CD4-positive, CD25-positive, alpha-beta regulatory T cell (primary cell): ENCODE measurements at places on chromosomes 3 and 15. TPM values are rescaled to one million over a fixed set of nuclear protein-coding genes. Genes with fewer than 3 reads are reported as not detected.

Gene SLC22A14
- polyA plus RNA-seq, result not detected

Gene SLC25A20
- polyA plus RNA-seq, result 28.6 TPM

- DNase-seq, result peak; percentile 46
Observed at GRCh38 chr15:81001152-81002008, 657 bp downstream of the TLNRD1 start.

- DNase-seq, result peak; percentile 19
Observed at GRCh38 chr3:100709842-100710260, 557 bp downstream of the TFG start.

Gene SLC2A2
- not detected for polyA plus RNA-seq

DNA sequence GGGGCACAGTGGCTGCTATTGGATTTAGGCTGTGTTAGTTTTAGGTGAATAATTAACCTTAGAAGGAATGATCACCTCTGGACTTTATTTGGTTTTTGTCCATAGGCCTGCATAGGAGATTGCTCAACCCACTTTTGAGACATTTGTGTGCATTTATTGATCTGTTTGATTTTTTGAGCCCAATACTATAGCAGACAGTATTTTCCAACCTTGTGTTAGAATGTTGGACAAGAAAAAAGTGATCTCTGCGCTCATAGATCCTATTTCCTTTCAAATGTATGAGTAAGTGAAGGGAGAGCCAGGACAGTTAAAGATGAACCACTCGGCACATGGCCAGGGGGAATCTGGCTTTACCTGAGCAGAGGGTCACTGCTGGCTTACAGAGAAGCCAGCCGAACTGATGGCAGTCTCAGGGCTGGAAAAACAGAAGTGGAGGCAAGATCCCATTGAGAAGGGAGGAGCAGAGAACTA is 8.8 kb upstream of the TOPBP1 start:
- DNase-seq, result no peak

DNA sequence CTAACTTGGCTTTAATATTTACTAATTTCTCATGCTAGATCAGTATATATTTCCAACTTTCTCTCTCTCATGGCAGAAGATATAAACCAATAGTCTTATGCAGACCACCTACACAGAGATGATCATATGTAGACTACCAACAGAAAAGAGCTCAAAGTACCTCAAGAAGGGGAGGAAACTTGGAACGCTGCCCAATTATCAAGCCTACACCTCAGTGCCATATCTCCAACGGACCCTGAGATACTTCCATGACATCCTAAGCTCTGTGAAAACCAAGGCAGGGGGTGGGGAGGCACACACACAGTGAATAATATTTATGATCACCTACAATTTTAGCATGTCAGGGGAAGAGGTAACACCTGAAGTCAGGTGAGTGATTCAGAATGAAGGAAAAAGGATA is 100.6 kb downstream of the STAG1 start:
- DNase-seq, result no peak

- no peak for DNase-seq
Observed at GRCh38 chr3:19937459-19938294, 3.7 kb upstream of the EFHB start.

- no peak for DNase-seq
Observed at GRCh38 chr3:19254784-19255338, 106.6 kb downstream of the KCNH8 start.

GRCh38 chr15:33119865-33120264 is 74.6 kb downstream of the FMN1 start:
- no peak for DNase-seq

- no peak for DNase-seq
Observed at GRCh38 chr3:37375184-37376127, 201.1 kb upstream of the LRRFIP2 start.

DNA sequence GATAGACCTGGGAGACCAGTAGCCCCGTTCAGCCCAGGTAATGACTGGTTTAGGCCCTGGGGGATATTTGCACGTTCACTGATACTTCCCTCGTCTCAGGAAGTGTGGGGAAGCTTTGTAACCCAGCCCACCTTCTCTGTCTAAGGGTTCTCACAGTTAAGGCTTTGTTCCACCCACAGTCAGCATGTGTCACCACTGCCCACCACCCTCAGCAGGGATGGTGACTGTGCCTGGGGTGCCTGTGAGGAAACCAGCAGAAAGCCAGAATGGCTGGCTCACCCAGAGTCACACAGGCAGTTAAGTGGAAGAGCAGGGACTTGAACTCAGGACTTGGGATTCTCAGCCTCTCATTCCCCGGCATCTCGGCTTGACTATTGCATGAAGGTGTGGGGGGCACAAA is 5.2 kb downstream of the KBTBD13 start:
- no peak for DNase-seq

GRCh38 chr3:54533856-54534255 is 394.0 kb downstream of the LRTM1 start:
- DNase-seq, result no peak

Gene FMN1
- polyA plus RNA-seq, result 0.32 TPM

GRCh38 chr3:79824166-79824565 is 56.4 kb upstream of the ROBO1 start:
- no peak for DNase-seq

Gene GXYLT2
- not detected for polyA plus RNA-seq

DNA sequence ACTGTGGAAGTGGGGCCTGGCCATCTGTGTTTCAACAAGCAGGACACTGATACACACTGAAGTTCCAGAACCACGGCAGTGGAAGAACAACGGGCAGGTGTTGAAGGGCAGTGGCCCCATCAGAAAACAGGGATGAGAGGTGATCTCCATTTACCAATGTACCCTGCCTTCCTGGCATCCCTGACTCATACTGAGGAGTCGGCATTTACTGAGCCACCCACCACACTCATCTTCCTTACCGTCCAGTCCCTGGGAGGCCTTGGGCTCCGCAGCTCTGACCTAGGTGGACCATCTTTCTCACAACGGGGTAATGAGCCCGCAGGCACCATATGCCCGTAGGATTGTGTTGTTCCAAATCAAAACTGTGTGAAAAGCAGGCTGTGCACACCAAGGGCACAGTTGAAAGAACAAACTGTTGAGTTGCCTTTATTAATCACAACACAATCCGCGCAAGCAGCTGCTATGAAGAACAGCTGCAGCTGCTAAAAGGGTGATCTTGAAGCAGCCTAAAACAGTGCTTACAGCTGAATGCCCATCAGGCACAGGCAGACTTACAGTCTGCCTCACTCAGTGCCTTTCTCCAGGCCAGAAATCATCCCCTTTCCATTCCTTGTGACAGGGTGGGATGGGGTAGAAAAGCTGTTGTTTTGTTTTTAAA is 12.9 kb downstream of the MB21D2 start:
- DNase-seq, result no peak

DNA sequence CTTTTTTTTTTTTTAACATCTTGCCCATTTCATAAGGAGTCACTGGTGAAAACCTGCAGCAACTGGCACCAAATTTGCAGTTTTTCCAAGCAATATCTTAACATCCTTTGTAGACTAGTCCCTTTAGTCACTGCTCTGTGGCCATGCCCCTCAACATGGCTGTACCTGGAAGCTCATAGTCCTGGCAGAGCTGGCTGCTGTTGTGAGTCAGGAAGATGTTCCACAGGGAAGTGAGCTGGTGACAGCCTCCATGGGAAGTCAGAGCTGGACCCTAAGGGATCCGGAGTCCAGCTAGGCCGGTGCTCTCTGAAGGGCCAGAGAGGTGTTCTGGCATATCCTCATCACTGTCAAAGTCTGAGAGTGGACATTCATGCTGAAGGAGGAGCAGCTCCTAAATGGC is 99.3 kb upstream of the ZBED2 start:
- DNase-seq, result no peak

Gene FOXB1
- 0.46 TPM for polyA plus RNA-seq

DNA sequence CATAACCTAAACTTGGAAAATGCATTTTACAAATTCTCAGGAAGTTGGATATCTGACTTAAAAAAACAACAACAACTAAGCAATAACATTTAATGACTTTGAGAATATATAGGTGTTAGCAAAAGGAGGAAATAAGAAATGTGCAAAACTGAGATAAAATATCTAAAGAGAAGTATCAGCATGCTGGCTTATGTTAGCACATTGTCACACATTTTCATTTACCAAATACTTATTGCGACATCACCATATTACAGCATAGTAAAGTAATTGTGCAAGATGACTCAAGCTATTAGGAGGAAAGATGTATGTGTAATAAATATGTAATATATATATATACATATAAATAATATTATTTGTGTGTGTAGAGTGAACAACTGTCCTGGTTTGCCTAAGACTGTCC is 9.2 kb downstream of the PTX3 start:
- DNase-seq, result no peak

DNA sequence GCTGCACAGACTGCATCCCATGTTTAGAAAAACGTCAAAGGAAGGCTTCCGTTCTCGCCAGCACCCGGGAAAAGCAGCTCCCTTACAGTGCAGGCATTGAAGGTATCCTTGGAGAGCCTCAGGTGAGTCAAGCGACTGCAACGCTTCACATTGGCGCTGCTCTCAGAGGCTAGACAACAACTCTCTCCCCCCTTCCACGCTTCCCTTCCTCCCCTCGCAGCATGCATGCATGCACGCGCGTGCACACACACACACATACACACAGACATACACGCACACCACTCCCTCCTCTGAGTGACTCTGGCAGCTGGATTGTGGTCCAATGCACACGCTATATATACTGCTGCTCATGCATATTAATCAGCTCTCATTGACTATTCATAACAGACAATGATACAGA is 191.1 kb downstream of the PDZRN3 start:
- no peak for DNase-seq

Gene TICRR
- 0.20 TPM for polyA plus RNA-seq

- no peak for DNase-seq
Observed at GRCh38 chr3:134312072-134312872, 61.6 kb upstream of the RYK start.

DNA sequence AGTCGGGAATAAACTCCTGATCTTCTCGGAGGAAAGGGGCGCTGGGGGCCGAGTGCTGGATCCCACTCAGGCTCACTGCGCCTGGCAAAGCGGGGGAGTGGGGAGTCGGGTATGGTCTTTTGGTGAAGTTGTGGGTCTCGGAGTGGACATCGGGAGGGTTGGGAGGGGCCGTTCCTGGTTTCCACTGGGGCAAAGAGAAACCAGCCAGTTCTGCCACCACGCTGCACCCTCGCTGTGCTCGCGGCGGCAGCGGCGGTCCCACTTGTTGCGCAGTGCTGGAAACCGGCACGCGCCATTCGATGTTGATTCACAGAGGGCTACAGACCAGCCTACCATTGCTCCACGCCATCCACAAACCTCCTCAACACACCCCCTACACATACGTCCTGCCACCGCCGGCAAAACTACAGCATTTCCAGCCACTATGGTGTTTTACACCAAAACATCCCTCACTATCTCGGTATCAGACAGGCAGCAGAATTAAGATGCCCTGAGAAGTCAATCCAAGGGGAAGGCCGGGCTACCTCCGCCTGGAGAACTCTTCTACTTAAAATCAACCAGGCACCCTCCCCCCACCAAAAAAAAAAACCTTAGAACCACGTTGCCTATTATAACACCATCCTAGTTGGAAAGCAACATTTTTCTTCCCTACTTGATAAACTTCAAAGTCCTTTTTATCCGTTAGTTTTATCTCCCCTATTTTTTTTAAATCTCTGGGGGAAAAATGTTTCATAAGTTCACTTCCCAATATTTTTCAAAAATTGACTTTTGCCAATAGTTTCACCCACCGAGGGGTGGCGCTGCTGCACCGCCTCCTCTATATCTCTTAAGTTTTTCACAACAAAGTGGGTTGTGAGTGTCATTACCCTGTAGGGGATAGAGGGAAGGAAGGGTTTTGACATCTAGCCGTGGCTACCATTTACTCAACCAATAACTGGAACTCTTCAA is 3.6 kb downstream of the BCL6 start:
- peak; percentile 88 for DNase-seq

Gene CIDEC
- polyA plus RNA-seq, result not detected

GRCh38 chr15:33533197-33533596 is 222.4 kb downstream of the RYR3 start:
- no peak for DNase-seq

- DNase-seq, result no peak
Observed at GRCh38 chr15:81279621-81280485, 44.1 kb downstream of the STARD5 start.

- no peak for DNase-seq
Observed at GRCh38 chr3:65979162-65979561, 59.6 kb downstream of the MAGI1 start.

Gene MOBP
- polyA plus RNA-seq, result not detected

DNA sequence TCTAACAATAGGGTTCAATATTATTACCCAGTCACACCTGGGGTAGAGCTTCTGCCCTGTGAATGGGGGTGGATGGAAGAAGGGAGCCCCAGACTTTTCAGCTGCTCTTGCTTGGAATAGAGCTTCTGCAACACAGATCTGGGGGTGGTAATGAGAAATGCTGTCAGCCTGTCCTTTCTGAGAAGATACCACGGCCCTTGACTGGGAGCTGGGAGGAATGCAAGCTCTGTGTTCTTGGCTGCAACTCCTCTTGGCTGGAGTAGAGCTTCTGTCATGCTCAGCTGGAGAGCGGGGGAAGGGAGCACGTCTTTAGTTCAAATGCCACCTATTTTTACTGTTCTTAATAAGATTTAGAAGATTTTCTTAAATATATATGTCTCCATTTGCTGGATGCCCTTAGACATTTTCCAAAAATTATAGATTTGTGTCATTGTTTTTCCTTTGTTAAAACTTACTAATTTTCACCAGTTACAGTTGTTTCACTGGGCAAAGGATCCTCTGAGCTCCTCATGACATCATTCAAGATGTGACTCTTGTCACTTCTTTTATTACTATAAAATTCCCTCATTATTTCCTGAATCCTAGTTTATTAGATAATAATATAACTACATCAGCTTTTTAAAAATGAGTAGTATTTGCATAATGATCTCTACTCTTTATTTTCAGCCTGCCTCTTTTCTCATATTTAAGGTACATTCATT is 180.0 kb upstream of the TGFBR2 start:
- no peak for DNase-seq

Gene TRAT1
- 125 TPM for polyA plus RNA-seq

GRCh38 chr3:59535791-59536221 is 486.0 kb upstream of the CFAP20DC start:
- no peak for DNase-seq

DNA sequence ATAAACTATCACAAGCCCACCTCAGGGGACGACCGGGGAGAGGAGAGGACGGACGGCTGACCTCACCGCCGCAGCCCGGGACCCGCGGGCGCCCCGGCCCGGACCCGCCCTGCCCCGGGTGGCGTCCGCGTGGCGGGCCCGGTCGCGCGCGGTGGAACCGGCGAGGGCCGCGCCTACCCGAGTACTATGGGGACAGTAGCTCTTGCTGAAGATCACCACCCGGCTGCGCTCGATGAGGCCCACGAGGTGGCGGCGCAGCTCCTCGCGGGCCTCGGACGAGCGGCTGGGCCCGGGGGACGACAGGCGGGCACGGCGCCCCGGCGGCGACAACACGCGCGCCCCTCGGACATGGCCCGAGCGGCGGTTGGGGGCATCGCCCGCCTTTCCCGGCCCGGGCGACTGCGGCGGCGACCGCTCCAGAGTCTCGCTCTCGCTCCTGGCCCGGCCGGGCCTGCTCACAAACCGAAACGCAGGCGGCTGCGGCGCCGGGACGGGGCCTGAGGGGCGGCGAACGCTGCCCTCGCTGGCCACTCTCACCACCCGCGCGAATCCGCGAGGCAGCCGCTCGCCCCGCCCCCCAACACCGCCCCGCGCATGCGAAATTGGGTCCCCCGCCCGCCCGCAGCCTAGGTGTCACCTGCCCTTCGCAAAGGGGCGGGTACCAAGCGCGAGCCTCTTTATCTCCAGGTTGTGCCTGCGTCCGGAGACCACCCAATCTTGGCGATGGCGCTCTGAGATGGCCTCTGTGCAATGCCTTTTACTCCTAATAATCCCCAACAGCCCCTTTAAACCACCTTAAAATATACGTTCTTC is at the start of gene TXNRD3:
TSS of gene TXNRD3 (minus strand) at position 554 of the 813 bp plus-strand sequence.
- DNase-seq, result peak; percentile 26
